H7 (cell line): ENCODE measurements at places on chromosomes 13 and 19.
A peak's percentile ranks its signal among the peaks of the same experiment; 100 is the strongest.

- no peak for DNase-seq
Observed at GRCh38 chr19:10220695-10221094, 10.4 kb downstream of the S1PR2 start.

GRCh38 chr19:42412227-42412626 lies 15.0 kb downstream of the LIPE start:
- DNase-seq = peak; percentile 83

- DNase-seq = peak; percentile 80
Observed at GRCh38 chr19:45391346-45391745, 13.5 kb downstream of the PPP1R13L start.

- no peak for DNase-seq
Observed at GRCh38 chr19:55158423-55158822, 891 bp upstream of the TNNI3 start.

DNA sequence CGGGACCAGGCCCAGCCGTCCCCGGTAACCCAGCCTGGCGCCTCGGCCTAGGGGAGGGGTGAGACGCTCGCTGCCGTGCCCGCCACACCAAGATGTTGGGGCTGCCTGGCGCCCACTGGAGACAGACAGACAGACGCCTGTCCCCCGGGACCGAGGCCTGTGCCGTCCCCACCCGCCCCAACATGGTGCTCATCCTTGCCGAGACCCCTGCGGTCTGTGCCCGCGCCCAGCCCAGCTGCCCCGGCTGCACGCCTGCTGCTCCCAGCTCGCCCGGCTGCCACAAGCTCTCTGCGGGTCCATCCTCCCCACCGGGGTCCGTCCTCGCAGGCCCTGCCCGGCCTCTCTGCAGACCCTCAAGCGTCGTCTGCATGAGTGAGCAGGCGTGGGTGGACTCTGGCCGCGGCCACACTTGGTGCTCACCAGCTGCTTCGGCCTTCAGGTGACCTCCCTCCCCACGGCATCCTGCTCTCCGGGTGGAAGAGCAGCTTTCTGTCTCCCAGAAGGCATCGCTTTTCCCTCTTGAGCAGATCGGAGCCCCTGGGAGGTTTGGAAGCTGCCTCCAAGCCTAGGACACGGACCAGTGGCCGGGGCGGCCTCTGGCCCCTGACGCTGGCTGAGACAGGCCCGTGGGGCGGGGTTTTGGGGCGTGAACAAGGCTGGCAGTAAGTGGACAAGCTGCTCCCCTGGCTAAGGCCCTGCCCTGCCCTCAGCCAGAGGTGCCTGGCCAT lies 6.7 kb upstream of the TMPRSS9 start:
- DNase-seq = peak; percentile 47
